ENCODE measurements at places on chromosomes 4 and X.

- DNase-seq, result no peak
Measured at GRCh38 chr4:177322266-177322665, 12.6 kb downstream of the NEIL3 start.

DNA sequence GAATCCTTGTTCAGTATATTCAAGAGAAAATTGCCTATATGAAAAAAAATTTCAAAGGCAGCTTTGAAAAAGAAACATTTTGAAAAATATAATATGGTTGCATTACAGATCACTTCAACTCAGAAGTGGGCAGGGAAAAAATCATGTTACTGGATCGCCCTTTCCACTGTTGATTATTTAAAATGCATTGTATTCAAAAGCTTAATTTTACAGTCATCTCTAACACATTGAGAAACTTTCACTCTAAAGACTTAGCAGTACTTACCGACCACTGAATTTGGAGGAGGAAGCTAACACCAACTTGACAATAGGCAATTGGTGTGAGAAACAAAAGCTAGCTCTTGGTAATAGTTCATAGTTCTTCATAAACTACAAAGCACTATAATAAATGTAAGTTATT lies 101.9 kb downstream of the CEP135 start:
- no peak for DNase-seq

DNA sequence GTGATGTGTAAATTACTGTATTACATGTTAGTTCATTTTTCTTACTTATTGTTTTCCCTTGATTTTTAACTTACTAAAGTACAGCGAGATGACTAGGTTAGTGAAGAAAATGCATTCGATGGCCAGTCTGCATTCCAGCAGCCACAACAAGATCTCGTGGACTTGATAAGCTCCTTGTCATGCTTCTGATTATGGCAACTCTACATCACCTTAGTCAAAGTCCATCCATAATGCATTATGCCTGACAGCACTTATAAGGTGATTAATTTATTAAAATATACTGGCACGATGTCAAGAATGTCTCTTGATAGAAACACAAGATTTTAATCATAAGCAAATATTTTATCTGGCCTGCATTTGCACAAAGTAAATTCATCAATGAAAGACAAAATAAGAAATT lies 109.9 kb upstream of the NAP1L5 start:
- no peak for DNase-seq

- no peak for DNase-seq
Measured at GRCh38 chr4:2304877-2305561, 43.1 kb upstream of the MXD4 start.

- DNase-seq, result no peak
Measured at GRCh38 chrX:40108959-40109287, 11.2 kb upstream of the BCOR start.

DNA sequence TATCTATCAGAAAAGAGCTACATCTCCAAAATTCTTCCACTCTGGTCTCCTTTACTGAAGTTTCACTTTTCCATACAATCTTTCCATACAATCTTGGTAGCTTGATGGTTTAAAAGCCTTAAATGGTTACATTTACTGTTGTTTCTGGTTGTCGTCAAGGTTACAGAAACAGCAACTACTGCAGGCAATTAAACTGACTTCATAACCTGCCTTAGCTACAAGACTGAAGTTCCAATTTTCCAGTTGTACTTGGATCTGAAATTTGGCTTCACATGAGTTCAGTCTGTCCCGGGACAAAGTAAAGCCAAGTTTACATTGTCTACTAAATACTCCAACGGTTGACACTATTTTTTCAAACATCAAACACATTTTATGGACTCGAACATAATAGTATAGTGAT lies 326.4 kb downstream of the ANKRD50 start:
- DNase-seq, result no peak

DNA sequence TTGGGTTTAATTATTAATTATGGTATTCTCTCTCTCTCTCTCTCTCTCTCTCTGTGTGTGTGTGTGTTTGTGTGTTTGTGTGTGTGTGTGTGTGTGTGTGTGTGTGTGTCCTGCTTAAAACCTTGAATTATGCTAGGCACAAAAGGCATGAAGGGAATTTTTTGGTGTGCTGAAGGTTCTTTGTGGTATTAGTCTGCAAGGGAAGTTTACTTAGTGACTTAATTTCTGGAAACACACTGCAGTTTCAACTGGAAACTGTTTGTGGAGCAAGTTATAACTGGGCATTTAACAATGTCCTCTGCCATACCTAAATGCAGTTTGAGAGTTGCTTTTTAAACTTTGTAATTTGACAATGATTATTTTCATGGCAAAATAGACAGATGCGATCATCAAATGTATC lies 111.7 kb downstream of the FRMPD4 start:
- DNase-seq, result no peak

GRCh38 chr4:85423431-85423830 lies 51.5 kb upstream of the ARHGAP24 start:
- no peak for DNase-seq

DNA sequence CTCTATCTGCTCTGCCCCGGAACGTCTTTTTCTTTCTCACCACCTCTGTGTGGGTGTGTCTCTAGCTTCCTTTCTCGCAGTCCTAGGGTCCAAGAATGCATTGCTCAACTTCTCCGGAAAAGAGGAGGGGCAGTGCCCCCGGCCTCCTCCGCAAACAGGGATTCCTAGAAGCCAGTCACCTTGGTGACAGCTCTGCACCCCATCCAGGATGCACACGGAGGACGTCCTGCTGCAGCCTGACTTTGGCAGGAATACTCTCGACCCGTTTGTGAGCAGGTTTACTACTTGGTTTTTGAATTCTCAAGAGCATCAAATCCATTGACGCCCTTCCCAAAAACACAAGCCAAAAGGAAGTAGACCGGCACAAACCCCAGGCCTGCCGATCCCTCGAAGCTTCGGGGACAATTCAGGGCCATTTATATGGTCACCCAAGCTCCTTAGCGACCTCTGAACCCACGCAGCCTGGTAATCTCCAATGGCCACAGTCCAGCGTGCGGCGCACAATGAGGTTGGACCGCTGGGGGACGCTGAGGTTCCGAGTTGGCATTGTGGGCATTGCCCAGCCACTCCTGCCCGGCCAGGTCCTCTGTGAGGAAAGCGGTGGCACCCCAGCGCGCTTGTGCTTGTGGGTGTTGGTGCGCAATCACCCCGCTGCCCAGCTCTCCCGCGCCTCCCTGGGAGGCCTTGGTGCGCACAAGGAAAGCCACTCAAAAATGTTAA lies 9.8 kb downstream of the NKX3-2 start:
- DNase-seq, result peak; percentile 15

GRCh38 chr4:109164011-109164410 lies 138.4 kb downstream of the COL25A1 start:
- no peak for DNase-seq

GRCh38 chr4:43341741-43342140 lies 449.2 kb downstream of the GRXCR1 start:
- no peak for DNase-seq

- no peak for DNase-seq
Measured at GRCh38 chr4:137526681-137527080, 5.6 kb downstream of the PCDH18 start.

- no peak for DNase-seq
Measured at GRCh38 chr4:40622913-40623312, 6.8 kb downstream of the RBM47 start.

DNA sequence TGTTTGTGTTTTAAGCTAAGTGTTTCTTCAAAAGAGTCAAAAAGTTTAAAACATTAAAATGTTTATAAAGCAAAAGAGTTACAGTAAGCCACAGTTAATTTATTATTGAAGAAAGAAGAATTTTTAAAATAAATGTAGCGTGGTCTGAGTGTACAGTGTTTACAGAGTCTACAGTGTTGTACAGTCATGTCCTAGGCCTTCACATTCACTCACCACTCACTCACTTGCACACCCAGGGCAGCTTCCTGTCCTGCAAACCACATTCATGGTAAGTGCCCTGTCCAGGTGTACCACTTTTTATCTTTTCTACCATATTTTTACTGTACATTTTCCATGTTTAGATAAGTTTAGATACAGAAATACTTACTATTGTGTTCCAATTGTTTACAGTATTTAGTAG lies 239.7 kb upstream of the AGA start:
- DNase-seq, result no peak

- peak; percentile 3 for DNase-seq
Measured at GRCh38 chr4:57499786-57500185, 389.6 kb upstream of the IGFBP7 start.

DNA sequence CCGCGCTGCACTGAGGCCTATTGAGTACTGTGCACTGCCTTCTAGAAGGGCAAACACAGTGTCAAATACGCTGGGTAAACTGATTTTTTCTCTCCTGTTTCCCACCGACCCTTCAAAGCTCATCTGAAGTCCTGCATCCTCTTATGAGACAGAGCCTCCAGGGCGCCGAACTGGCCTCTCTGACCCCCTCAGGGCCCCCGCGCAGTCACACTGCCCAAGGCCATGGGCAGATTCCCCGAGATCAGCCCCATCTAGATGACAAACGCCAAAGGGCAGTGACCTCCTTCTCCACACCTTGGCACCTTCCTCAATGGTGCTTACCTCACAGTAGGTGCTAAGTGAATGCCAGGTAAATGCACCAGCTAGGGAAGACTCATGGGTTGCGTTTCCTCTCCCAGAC lies 34.4 kb downstream of the CHST7 start:
- no peak for DNase-seq

DNA sequence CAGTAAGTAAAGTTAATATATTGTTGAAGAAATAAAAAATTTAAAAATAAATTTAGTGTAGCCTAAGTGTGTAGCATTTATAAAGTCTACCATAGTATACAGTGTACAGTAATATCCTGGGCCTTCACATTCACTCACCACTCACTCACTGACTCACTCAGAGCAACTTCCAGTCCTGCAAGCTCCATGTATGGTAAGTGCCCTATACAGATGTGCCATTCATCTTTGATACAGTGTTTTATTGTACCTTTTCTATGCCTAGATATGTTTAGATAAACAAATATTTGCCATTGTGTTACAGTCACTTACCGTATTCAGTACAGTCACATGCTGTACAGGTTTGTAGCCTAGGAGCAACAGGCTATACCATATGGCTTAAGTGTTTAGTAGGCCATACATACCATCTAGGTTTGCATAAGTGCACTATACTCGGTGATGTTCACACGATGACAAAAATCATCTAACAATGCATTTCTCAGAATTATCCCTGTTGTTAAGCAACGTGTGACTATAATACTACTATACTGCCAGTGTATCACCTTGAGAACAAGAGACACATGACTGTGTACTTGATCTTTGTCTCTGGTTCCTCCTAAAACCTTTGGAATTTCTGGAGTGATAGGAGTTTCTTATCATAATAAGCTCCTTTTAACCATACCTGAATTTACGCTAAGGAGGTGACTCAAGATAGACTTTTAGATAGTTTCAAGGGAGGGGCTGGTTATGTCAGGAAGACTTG lies 25.8 kb upstream of the SEPTIN11 start:
- no peak for DNase-seq

GRCh38 chr4:40453912-40454311 lies 118.8 kb downstream of the CHRNA9 start:
- no peak for DNase-seq

- no peak for DNase-seq
Measured at GRCh38 chr4:148200960-148201359, 241.3 kb downstream of the NR3C2 start.

GRCh38 chr4:10619220-10619619 lies 65.3 kb downstream of the CLNK start:
- no peak for DNase-seq

DNA sequence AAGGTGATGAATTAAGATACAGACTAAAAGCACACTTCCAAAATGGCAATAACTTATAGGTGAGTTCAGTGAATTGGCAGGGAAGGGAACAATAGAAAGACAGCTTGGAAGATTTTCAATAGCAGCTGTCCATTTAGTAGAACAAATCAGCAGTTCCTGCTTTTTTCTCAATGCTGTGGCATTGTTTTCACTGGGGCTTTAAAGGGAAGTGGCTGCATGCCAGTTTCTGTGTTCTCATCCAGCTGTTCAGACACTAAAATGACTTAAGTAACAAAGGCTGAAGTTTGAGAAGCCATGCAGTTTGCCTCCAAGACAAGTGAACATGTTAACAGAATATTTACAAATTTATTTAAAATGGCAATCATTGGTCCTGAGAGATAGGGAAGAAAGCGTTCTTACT lies 291.9 kb downstream of the FAM47A start:
- DNase-seq, result no peak

- no peak for DNase-seq
Measured at GRCh38 chrX:65705439-65705838, 38.0 kb downstream of the MSN start.

DNA sequence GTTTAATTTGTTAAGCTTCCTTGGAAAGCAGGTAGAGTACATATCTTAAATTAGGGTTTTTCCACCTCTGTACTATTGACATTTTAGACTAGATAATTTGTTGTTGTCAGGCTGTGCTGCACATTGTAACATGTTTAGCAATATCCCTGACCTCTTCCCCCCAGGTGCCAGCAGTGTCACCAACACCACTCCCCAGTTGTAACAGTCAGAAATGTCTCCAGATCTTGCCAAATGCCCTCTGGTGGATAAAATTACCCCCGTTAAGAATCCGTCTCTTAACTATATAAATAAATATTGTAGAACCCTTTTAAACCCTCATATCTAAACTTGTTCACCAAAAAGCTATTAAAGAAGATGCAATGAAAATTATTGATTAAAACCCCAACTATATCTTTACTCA lies 161.5 kb downstream of the ARHGAP6 start:
- DNase-seq, result no peak
